ENCODE measurements at places on chromosomes 5 and 9.

GRCh38 chr5:40150896-40151295 is 528.8 kb upstream of the PTGER4 start:
- no peak for DNase-seq

GRCh38 chr9:121562301-121562700 is 62.7 kb upstream of the GGTA1 start:
- DNase-seq: no peak

DNA sequence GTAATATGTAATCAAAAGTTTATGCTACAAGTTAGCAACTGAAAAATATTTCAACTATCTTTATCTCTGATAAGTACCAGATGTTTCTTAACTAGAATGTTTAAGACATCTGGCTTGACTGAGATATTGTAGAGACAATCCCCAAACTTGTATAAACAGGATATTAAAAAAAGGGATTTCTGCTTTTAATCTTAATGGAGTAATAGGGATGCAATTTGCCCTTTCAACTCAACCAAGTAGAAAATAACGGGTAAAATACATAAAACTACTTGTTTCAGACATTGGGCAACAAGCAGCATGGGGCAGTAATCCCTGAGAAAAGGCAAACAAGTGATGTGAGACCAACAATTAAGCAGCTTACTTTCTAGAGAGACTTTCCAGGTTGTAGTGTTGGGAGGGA is 9.4 kb upstream of the ADAMTS12 start:
- no peak for DNase-seq

DNA sequence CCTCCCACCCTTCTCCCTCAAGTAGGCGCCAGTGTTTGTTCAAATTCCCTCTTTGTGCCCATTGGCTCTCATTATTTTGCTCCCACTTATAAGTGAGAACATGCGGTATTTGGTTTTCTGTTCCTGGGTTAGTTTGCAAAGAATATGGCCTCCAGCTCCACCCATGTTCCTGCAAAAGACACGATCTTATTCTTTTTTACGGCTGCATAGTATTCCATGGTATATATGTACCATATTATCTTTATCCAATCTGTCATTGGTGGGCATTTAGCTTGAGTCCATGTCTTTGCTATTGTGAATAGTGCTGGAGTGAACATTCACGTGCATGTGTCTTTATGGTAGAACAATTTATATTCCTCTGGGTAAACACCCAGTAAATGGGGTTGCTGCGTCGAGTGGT is 63.0 kb upstream of the OTULINL start:
- no peak for DNase-seq

GRCh38 chr5:141848744-141849414 is 29.3 kb downstream of the PCDH1 start:
- no peak for DNase-seq

- DNase-seq: no peak
Observed at GRCh38 chr5:129124608-129125007, 30.1 kb downstream of the ISOC1 start.

DNA sequence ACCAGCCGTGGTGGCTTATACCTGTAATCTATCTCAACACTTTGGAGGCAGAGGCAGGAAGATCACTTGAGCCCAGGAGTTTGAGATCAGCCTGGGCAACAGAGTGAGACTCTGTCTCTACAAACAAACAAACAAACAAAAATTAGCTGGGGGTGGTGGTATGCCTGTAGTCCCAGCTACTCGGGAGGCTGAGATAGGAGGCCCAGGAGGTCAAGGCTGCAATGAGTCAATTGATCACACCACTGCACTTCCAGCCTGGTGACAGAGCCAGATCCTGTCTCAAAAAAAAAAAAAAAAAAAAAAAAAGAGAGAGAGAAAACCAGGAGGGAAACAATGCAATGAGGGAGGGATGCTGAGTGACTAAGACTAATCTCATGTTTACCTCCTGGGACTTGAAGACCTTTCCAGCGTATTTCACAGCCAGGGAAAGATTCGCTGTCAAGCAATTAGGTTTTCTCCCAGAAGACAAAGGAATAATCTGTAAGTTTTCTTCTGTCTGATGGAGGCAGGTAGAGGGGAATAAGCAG is 51.1 kb upstream of the MIER3 start:
- DNase-seq: no peak

GRCh38 chr5:168318240-168318639 is 26.8 kb downstream of the WWC1 start:
- no peak for DNase-seq

DNA sequence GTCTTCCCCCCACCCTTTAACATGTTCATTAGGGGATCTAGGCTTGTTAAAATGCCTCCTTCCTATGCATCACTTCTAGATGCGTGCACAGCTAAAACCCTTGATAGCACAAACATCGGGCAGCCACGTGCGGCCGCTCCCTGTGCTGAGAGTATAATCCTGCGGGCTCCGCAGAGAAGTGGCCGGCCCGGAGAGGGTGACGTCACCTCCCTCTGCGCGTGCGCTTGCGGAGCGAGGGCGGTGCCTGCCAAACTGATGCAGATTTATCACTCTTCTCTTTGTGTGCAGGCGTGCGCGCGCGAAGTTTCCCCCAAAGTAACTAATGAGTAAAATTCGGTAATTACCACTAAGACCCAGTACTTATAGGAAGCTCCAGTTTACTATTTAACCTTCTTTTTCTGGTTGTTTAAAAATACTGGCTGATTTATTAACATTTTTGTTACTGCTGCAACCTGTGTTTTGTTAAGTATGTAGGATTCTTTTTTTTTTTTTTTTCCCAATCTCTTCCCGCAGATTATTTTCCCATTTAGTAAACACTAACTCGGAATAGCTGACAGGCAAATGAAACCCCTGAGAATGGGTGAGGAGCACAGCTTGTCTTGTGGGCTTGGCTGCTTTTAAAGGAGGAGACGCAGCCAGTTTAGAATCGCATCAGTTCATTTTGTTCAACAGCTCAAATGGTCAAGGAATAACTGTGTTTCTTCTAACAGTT is 121.6 kb downstream of the TRIO start:
- DNase-seq: peak; percentile 36

DNA sequence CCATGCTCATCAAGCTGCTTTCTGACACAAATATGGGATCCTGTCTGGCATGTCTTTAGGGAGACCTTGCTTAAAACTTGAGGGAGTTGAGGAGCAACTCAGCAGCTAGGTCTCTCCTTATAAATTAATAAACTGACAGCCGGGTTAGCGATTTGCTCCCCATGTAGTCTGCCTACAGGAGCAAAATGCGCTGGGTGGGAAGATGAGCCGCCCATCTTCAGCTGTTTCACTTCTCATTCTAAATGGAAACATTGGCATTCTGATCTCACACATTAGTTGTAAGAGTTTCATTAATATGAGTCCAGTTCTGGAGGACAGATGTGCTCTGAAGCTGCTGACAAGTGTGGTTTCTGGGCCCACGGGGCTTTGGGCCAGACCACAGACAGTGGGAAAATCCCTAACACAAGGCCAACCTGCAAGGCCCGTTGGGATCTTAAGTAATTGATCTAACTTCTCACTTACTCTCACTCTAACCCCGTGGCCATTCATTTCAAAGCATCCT is 197.0 kb downstream of the MCTP1 start:
- DNase-seq: no peak

DNA sequence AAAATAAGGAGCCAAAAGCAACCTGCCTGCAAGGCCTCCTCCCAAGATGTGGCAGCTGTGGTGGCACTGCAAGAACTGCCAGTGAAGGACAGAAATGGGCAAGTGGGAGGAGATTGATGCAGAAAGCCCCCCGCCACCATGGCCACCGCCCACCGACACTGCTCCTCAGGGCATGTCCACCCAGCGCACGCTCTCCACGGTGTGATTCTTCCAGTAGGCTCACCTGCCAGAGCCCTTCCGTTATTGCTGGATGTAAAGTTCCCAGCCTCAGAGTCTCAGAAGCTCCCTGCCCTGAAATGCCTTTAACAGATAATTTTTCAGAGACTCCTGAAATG is 155.2 kb upstream of the PHYKPL start:
- DNase-seq: no peak

- DNase-seq: no peak
Observed at GRCh38 chr5:136631186-136631585, 265.8 kb upstream of the TRPC7 start.

- no peak for DNase-seq
Observed at GRCh38 chr5:69415584-69415958, 655 bp downstream of the MARVELD2 start.

GRCh38 chr5:132237141-132237540 is 9.5 kb upstream of the P4HA2 start:
- DNase-seq: no peak

- DNase-seq: no peak
Observed at GRCh38 chr5:140402258-140403074, 833 bp downstream of the ANKHD1 start.

GRCh38 chr9:91199739-91200497 is 161.8 kb downstream of the AUH start:
- DNase-seq: no peak

Measured in stimulated activated CD8-positive, alpha-beta memory T cell treated with anti-CD3 and anti-CD28 coated beads, Interleukin-4, amount 100 ng/mL, for 1 hour (primary cell).